CD8-positive, alpha-beta memory T cell (primary cell): ENCODE measurements at places on chromosomes 3 and 15. TPM values are rescaled to one million over a fixed set of nuclear protein-coding genes. Genes with fewer than 3 reads are reported as not detected.

SEMA3B gene
- 0.22 TPM for total RNA-seq

SOX14 gene
- not detected for total RNA-seq

TMEM158 gene
- total RNA-seq = 0.13 TPM

FETUB gene
- not detected for total RNA-seq

CLSTN2 gene
- total RNA-seq = not detected

SOX2 gene
- total RNA-seq = not detected

TRAT1 gene
- total RNA-seq = 27.2 TPM

MFGE8 gene
- total RNA-seq = 27.1 TPM

DIPK2A gene
- 8.1 TPM for total RNA-seq

GOLGA8S gene
- not detected for total RNA-seq

DNA sequence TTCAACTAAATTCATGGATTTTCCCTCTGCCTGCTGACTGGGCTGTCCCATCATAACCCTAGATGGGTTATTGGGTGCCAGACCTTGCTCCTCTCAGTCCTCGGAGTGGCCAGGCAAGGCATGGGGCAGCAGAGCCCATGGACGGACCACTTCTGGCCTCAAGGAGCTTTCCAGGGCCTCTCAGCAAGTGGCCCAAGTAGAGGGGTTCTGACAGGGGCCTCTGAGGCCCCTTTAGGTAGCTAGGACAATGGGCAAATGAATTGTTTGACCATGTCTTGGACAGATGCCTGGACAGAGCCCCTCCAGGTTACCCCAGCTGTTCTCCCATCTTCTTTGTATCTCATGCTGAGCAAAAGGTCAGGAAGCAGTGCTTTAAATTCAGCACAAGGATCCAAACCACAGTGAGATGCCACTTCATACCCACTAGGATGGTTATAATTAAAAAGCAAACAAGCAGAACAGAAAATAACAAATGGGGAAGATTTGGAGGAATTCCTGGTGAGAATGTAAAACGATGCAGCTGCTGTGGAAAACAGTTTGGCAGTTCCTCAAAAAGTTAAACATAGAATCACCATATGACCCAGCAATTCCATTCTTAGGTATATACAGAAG lies 61.6 kb downstream of the SPSB4 start:
- DNase-seq = no peak

- no peak for DNase-seq
Observed at GRCh38 chr3:173902401-173902800, 504.9 kb downstream of the NLGN1 start.

DNA sequence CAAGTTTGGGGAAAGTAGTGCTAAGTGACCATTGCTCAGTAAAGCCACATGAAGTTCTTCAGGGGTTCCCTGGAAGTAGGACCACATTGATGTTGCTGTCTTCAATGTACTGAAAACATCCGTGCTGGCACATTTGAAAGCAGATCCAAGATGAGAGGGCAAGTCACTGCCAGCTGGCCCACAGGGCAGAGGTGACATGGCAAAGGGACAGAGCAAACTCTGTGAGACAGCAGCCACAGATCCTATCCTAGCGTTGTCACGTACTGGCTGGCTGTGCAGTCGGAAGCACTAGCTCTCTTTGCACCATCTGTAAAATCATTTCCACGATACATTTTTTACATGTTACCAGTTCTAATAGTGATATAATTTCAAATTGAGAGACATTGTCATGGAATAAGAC lies 13.8 kb downstream of the MUC13 start:
- DNase-seq = no peak

GRCh38 chr3:127015282-127016042 lies 32.5 kb downstream of the PLXNA1 start:
- no peak for DNase-seq

- no peak for DNase-seq
Observed at GRCh38 chr15:52144656-52145178, 32.1 kb upstream of the BCL2L10 start.

- no peak for DNase-seq
Observed at GRCh38 chr3:155676252-155676981, 68.5 kb downstream of the PLCH1 start.

DNA sequence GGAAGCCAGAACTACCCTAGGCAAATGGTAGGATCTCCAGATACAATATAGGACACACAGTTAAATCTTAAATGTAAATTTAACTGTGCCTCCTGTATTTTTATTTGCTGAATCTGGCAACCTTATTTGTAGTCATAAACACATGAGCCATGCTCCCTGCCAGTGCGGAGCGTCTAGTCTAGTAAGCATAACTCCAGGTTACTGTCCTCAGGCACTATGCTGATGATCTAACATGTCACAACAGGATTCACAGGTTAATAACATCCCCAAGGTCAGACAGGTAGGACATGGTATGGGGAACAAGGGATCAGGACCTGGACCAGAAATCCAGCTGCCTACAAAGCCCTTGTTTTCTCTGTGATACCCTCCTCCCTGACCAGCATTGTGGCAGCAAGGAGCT lies 305.1 kb downstream of the CACNA2D3 start:
- DNase-seq = no peak

DNA sequence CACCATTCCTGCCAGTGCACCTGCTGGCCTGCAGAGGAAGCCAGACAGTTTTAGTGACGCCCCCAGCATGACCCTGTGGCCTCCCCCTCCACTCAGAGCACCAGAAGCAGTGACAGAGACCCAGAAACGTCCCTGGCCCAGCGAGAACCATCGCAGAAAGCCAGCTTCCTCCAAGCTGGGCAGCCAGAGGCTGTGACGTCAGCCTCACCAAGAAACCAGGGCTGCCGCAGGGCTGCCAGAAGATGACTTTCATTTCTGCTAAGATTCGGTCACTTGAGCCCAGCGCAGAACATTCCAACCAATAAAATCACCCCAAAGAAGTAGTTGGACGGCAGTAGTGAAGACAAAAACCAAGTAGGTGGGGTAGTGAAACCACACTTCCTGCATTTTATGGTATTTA lies 29.6 kb upstream of the RPL32 start:
- DNase-seq = peak; percentile 70

- peak; percentile 69 for DNase-seq
Observed at GRCh38 chr3:135965506-135966270, at the start of gene PPP2R3A. Gene PPP2R3A, plus strand, starts transcription at chr3:135965728. Its CDS starts 35,771 bp downstream, at chr3:136001499.

DNA sequence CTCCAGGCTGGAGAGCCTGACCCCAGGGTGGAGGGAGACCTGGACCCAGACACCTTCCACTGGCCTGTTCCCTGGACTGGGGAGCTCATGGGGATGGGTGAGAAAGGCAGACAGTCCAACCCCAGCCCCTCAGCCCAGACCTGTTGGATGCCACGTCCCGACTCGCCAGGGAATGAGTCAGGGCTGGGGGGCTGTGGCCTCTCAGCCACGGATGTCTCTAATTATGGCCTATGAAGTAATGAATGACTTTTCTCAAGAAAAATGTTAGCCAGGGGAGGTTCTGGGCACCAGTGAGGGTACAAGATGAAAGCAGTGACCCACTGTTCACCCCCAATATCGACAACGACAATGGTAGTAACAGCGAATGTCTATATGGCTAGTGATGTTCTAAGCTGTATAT lies 107.0 kb upstream of the RPL32 start:
- no peak for DNase-seq

DNA sequence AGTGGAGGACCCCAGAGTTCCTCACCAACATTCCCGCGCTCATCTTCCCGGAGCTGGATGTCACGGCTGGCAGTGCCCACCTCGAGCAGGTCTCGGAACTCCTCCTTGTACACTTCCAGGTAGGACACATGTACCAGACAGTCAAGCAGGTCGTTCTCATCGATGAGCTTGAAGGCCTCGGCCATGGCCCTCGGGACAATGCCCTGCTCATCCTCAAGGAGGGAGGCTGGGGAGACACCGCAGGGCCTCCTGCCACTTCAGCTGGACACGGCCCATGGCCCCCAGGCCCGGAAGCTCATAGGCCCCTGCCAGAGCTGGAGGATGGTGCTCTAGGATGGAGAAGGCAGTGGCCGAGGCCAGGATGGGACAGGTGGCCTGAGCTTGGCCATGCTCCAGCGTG lies 5.6 kb downstream of the KIF7 start:
- DNase-seq = no peak

GRCh38 chr3:39178553-39178952 lies 13.8 kb downstream of the XIRP1 start:
- DNase-seq = no peak

DNA sequence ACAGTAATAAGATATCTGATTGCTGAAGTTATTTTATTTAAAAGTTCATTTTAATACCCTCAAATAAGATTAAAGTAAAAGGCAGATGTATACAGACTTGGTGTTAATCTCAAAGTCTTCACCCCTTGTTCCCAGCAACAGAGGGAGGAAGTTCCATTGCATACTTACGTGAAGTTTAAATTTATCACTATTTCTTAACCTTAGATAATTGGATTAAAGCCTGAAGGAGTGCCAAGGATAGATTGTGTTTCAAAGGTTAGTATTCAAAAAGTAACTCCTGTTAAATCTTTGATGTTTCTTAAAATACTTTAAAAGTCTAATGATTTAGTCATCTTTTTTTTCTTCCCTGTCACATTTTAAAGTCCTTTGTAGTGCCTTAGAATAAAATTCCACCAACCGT lies 39.3 kb downstream of the ATP1B3 start:
- no peak for DNase-seq

DNA sequence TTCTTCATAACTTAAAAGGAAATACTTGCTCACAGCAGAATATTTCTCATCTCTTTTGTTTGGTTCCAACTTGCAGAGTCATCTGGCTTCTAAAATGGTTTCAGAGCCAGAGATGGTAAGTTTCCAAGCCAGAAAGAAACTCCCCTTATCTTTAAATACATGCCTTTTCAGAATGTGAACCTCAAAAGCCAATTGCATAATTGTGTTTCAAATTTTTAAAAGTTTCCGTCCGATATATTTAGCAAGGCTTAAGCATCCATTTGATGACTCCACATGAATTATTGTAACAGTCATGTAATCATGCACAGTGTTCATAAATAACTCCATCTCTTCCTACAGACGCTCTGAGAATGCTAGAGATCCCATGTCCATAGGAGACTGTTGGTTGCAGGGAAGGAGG lies 40.6 kb upstream of the C3orf80 start:
- no peak for DNase-seq

DNA sequence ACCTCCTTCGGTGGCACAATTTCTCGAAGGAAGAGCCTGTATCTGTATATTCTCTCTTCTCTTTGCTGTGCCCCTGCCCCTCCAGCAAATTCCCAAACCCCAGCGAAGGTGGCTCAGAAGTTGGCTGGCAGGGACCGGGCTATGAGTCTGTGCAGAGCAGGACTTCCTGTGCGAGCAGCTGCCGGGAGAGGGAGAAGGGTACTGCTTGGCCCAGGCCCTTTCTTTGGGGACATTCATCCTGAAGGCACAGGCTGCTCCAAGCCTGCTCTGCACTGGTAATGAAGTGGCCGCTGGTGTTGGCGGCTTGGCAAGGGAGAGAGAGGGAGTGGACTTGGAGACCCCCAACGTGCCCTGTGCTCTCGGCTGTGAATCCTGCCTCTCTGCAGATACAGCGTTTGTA lies 1.5 kb downstream of the SLC6A11 start:
- no peak for DNase-seq

DNA sequence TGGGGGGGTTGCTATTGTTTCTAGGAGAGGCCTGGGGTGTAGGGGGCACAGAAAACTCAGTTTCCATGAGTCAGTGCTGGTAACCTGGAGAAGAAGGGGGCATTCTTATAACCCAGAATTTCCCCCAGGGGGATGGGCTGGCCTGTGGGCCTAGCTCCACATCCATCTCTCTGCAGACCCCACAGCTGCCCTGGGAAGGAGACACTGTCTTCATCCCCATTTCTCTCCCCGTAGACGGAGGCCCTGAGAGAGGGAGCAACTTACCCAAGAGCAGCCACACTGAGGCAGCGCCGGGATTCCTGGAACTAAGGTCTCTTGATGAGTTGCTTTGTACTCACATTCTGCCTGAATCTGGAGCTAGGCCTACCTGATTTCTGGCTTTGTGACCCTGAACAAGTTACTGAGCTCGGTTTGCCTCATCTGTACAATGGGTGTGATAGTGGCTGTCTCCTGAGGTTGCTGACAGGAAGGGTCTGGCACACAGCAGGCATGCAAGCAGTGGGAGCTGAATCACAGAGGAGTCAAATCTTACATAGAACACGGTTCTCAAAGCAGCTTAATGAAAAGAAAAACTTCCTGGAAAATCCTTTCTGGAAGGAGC lies 55.0 kb upstream of the LCTL start:
- no peak for DNase-seq

- DNase-seq = no peak
Observed at GRCh38 chr15:90760661-90761232, 43.6 kb downstream of the BLM start.

DNA sequence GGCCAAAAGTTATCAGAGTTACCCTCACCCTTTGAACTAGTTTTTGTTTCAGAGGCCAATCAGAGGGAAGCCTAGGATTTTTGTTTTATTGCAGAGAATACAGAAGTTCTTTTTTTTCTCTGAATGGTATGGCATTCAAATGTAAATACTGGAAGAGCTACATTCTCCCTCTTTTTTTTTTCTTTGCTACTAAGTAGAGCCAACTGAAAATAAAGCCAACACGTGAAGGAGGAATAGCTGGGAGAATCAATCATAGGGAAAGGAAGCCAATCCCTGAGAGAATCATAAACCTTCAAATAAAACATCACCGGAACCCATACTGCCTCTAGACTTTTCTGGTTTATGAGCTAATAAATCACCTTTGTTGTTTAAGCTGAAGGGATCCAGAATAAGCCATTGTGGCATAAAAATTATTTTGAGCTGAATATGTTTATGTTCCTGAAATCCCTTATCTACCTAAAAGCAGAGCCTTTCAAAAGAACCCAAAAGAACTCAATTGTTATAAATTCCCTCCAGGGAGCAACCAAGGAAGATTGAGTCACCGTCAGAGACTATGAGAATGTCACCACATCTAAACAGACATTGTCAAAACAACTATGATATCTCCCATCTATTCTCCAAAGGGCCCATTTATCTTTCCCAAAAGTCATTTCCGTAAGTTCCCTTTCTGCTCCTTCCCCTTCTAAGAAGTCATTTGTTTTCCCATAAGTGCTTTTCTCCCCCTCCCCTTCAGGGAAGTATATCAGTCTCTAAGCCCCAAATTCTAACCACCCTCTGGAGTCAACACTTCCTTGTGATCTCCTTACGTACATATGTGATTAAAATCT lies 3.8 kb upstream of the ZNF280D start:
- DNase-seq = no peak

GRCh38 chr3:34357461-34357860 lies 559.0 kb downstream of the PDCD6IP start:
- DNase-seq = no peak

GRCh38 chr3:151168269-151169094 lies 34.5 kb downstream of the GPR171 start:
- peak; percentile 74 for DNase-seq

GRCh38 chr3:122835590-122835989 lies 40.7 kb downstream of the SLC49A4 start:
- no peak for DNase-seq

GRCh38 chr3:171768281-171768900 lies 41.9 kb downstream of the PLD1 start:
- DNase-seq = no peak
